ENCODE measurements at places on chromosomes 16 and 17.

- no peak for DNase-seq
Measured at GRCh38 chr16:31695667-31696066, 168.0 kb downstream of the AHSP start.

DNA sequence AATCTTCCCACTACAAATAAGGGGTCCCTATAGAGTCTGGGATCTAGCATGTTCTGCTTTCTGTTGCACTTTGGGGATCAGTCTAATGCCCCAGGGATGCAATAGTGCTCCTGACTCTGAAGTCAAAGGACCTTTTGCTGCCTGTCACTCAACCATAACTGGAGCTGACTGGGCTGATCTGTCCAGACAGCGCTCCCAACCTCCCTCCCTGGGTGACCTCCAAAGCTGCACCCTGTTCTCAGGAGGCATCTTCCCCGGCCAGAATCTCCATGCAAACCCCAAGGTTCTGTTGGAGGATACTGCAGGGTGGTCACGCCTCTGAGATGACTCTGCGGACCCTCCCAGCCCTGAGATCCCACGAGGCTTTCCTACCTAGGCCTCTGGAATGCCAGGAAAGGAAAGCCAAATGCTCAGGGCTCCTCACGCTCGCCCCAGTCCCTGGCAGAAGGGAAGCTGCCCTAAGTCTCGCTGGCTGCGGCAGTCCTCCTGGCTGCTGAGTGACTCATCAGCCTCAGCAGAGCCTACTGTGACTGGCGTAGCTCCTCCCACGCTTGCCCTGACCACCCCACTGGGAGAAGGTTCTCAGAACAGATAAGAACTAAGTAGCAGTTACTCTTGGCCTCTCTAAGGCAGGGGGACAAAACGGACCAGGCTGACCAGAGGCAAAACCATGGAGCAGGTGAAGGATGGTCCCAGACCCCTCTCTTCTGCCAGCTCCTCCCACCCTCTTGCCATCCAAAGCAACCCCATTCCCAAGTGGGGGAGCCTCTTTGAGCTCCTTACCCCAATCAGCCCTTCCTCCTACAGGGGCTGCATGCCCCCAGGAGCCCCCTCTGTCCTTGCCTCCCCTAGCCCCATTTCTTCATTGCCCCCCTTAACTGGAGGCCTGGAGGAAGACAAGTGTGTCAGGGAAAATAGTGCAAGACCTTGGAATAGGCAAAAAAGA lies 124.1 kb upstream of the TNRC6C start:
- DNase-seq: peak; percentile 54

DNA sequence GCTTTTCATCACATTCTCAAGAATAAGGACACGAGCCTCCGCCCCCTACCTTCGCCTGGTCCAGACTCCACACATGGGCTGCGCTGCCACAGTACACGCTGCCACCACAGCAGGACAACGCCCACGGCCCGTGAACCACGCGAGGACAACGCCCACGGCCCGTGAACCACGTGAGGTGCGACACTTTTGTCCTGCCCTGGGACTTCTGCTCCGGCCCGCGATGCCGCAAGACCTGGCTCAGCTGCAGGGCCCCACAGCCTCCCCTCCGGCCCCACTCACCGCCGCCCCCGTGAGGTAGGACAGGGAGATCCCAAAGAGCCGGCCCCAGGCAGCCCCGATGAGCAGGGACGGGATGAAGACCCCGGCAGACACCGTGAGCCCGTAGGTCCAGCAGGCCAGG lies 5.9 kb upstream of the CCDC154 start:
- no peak for DNase-seq

- peak; percentile 13 for DNase-seq
Measured at GRCh38 chr17:8832711-8833352, 33.7 kb upstream of the MFSD6L start.

DNA sequence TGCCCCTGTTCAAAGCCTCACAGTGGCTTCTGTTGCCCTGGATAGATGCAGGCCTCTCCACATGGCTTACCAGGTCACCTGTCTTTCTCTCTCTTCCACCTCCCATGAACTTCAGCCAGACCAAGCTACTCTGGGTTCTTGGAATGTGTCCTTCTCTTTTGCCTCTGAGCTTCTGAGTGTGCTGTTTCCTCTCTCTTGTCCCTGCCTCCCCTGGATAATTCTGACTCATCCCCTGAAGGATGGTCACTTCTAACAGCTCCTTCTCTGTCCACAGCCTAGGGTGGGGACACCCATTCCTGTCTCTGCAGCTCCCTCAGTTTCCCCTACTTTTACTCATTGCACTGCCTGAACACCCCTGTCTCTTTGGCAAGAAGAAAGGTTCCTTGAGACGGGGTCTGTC lies 2.9 kb downstream of the GUCY2D start:
- no peak for DNase-seq

DNA sequence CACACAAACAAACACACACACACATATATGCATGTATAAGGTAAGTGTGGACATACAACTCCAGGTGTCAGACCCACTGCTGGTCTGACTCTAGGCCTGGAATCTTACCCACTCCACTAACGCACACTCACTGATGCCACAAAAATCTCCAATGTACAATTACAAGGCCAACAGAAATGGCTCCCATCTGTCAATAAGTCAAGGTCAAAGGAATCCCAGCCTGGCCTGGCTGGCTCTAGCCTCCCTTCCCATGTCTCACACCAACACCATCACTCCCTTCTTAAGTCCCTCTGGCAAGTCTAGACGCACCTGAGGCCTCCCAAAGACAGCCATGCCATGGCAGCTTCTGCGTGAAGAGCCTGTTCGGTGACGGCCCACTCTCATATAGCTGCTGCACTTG lies 99.2 kb upstream of the CDYL2 start:
- no peak for DNase-seq

- DNase-seq: no peak
Measured at GRCh38 chr16:80063031-80063712, 462.6 kb upstream of the MAF start.

DNA sequence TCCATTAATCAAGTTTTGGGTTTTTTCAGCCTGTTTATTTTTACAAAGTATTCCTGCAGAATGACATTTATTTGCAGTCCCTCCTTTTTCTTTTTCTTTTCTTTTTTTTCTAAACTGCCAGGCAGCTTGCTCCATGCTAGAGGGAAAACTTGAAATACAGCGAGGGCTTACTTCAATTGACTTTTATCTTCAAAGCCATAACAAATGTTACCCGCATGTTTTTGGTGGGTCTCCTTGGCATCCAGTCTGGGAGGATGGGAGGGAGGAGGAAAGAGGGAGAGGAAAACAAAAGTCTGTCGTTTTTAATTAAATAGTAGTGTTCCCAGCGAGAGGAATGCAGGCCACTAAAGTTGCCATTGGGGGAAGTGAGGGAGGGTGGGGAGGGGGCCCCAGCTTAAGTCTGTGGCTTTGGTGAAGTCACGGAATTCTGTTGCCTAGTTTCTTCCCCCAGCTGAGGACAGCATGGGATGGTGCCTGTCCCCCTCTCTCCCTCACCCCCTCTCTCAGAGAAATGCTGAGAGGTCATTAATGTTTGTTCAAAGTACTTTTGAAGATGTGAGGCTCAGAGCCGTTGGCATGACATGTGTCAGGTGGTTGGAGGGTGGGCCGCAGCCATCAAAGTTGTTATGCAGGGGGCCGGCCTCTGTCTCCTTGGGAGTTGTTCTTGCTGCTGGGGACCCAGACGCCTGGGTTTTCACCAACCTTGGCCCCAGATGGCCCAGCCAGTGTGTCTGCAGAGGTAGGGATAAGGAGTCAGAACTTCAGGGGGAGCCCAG lies 2.9 kb downstream of the NKD1 start:
- no peak for DNase-seq

DNA sequence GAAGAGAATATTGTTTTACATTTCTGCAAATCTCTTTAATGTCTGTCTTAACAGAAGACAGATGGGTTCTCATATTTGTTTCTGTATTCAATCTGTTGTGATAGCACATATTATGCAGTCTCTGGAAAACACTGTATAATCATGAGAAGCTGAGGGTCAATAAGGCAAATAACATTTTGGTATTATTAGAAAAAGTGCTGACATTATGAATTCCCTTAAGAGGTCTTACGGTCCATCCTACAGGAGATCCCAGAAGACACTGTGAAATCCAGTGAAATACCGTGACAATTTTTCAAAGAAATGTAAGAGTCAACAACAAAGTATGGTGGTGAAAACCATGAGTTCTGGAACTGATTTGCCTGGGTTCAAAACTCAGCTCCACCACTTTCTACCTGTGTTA lies 42.3 kb downstream of the ABCA5 start:
- DNase-seq: no peak

DNA sequence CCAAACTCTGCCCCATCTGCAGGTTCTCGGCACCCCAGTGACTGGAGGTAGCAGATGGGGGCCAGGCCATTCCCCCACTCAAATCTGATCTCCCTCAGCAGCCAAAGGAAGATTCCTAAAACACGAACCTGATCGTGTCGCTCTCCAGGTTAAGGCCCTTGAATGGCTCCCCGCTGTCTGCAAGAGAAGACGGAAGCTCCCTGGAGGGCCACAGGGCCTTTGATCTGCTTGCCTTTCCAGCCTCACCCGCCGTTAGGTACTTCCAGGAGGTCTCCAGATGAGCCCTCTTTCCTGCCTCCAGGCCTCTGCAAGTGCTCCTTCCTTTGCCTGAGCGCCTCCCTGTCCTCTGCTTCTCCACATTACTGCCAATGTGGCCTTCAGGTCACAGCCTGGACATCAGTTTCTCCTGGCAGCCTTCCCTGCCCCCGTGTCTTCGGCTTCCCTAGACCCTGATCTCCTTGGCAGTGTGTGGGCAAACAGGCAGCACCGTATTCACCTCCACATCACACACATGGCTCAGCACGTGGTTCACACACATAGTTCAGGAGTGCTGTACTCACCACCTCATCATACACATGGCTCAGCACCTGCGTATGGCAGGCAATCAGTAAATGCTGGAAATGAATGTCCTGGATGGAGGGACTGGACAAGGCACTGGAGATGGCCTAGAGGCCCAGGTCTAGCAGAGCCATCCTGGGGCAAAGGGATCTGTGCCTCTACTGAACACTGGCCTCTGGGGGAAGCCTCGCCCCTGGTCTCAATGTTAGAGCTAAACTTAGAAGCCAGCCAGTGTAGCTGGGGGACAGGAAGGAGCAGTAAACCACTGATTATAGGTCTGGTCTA lies 26.4 kb upstream of the MRPS23 start:
- DNase-seq: no peak

DNA sequence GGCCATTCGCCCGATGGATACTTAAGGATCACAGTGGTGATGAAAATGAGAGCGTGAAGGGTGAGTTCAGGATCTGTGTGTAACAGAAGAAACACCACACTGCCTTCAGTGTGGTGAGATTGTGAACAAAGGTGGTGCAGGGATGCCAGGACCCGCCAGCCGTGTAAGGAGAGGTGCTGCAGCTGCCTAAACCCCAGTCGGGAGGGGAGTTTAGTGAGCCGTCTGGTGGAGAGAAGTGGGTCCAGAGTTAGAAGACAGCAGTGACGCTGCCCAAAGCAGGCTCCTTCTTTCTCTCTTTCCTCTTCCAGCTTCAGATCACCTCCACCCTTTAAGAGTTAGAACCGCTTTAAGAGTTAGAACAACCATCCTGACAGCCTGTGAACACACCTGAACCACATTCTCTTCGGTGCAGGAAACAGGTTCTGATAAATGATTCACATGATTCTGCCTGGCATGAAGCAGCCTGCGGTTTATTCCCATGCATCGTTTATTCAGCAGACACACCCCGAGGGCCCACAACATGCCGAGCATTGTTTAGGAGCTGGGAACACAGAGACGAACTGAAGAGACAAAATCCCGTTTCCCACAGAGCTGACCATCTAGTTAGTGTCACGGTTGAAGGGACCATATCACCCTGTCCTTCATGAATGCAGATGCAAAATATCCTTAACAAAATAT lies 84.0 kb upstream of the DNAH17 start:
- DNase-seq: no peak

DNA sequence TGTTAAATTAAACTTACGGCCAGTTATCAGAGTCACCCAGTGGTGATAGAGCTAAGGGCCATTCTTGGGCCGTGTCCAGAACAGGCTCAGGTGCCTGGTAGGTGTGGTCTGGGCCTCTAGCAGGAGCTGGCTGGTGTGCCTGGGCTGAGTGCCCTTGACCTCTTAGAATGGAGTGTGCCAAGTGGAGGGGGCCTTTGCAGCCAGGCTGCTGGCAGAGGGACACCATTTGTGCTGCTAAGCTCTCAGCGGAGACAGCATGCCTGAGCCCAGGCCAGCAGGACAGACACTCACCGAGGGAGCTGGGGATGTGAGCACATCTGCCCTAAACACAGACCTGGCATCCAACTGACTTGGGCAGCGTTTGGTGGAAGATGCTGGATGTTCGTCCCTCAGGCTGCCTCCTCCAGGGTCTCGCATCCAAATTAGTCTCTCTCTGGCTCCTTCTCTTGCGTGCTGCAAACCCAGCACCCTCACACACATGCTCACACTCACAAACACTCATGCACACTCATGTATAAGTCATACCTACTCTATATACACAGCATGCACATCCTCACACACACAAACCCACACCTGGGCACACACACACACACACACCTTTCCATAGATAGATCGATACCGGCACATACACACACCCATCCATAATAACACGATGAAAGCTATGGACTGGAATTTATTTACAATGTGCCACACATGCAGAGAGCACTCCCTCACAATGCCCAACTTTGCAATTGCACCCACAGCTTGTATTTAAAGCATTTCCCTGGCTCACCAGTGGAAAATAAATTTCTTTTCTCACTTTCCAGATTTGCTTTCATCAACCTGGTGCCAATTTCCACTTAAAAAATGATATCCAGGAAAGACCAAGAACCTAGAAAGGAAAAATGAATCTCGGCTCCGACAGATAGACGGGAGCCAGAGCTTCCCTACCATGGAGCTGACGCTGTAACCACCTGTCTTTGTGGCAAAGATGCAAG lies 33.6 kb upstream of the CDH5 start:
- no peak for DNase-seq

DNA sequence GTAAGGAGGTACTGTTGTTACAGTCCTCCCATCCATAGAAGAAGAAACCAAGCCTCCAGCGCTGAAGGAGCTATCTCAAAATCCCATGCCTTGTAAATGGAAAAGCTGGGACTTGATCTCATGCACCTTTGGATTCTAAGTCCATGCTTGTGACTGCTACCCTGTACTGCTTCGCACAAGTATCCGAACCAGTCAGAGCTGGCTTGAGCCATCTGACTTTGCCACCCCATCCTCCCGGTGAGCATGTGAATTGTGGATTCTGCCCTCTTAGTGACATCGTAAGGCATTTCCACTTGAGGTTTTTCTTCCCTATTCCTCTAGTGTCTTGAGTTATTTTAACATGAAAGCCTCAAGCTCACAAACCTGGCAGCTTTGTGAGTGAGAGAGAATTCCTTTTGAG lies 15.3 kb downstream of the MYOCD start:
- DNase-seq: no peak

DNA sequence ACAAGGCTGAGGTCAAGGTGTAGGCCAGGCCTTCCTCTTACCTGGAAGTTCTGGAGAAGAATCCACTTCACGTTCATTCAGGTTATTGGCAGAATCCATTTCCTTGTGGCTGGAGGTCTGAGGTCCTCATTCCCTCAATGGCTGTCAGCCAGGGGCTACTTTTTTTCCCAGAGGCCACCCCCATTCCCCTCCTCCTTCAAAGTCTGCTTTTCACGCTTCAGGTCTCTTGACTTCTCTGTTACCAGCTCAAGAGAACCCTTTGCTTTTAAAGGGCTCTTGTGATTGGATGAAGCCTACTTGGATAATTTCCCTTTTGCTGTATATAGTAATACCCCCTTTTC lies 55.1 kb upstream of the LGALS9 start:
- no peak for DNase-seq

GRCh38 chr17:40978575-40979151 lies 5.5 kb downstream of the KRT40 start:
- DNase-seq: no peak

- DNase-seq: no peak
Measured at GRCh38 chr16:52499060-52499440, 47.9 kb downstream of the TOX3 start.
